GM23338 (cell line): ENCODE measurements at places on chromosomes 1 and 21.
A peak's percentile ranks its signal among the peaks of the same experiment; 100 is the strongest.

DNA sequence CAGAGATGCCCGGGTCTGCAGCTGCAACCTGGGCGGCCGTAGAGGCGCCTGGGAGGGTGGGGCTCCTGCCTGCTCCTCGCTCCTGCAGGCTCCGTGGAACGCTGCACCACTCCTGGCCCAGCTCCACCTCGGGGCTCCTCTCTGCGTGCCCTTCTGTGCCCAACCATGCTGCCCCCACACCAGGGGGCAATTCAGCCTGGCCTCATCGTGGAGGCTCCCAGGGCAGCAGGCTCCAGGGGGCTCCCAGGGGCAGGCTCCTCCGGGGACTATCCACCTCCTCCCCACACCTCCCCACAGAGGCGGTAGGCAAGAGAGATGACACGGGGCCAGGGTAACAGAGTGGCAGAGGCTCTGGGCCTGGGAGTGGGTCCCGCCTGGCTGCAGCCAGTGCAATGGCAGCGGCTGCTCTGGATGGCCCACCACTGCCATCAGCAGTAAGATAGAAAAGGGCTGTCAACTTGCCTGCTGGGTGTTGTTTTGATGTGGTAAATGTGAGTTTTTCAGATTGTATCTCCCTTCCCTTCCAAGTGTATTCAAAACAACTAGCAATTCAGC, 22.4 kb upstream of the LRRC8C start:
- no peak for DNase-seq

DNA sequence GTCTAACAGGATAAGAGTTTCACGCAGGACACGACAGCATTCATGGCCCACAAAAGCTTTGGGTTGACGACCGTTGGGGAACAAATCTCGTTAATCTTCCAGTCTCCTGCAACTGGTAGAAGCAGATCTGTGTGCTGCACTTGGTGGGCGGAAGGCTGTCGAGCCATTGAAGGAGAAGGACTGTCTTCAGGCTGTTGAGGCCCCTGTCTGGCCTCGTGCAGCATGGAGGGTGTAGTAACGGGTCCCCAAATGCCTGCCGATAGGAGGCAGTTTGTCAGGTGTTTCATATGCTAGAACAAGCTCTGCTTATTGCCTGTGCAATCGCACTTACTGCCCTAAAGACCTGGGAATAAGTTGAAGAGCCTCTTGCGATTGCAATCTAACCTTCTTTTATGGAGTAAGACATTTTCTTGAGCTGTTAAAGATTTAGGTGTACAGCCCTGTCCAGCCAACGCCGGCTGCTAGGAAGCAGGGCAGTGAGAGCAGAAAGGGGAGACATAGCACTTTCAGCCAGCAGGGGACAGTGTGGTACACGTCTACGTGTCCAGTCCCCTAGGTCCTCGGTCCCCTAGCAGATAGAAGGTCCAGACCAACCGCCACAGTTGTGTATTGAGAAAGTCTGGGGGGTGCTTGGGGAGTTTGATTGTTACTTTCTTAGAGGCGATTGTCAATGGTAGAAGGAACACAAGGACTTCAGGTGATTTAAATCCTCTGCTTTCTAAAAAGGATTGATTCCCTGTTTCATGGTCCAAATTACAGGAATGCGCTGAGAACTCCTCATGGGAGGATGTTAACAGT, 102.3 kb upstream of the TMPRSS2 start:
- peak; percentile 87 for DNase-seq

GRCh38 chr1:236209185-236209584, 66.8 kb downstream of the GPR137B start:
- no peak for DNase-seq

DNA sequence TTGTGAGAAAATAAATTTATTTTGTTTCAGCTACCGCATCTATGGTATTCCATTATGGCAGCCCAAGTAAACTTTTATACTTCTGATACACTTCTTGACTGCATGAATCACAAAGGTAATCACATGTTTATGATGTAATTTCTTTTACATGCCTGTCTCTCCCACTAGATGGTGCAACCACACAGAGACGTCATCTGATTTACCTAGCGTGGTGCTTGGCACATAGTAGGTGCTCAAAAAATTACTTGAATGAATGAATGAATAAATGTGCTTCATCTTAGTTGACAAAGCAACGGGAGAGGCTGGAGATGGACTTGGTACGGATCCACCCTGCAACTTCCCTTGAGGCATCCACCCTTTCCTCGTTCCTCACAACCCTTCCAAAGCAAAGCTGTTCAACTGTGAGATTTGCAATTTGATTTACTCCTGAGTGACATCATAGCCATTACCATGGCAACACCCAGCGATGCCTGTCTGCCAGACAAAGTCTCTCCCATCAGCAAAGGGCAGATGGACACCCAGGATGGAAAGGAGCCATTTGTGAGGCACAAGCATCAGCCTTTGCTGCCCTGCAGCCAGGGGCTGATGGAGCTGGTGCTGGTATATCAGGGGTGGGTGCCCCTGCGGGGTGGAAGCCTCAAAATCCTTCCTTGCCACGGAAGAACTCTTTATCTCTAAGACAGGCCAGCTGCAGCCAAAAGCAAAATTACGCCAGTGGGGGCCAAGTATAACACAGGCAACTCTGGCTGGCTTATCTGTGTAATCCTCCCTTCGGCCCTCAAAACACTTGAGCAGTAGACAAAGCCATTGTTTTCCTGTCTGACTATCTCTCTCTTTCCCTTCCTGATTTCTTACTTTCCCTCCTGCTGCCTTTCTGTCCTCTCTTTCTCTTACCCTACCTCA, 18.9 kb upstream of the VWA5B1 start:
- DNase-seq = no peak

DNA sequence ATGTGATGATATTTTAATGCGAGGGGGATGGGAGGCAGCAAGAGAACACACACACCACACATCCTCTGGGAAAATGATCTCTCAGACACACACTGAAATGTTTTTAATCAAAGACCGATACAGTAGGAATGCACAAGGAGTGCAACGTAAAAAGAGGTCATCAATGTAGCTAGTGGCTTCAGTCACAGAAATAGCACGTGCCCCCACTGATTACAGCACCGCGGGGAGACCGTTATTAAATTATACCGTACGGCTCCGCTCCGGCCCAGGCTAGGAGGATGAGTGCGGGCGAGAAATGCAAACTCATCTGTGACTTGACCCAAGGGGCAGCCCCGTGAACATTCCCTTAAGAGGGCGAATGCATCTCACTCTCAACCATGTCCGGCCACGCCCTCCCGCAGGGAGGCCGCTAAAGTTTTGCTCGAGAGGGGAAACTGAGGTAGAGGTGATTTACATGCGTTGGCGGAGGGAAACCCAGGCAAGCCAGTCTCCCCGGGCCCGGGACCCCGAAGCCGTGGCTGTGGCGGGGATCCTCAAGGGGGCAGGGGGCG, 552 bp downstream of the UBR4 start:
- peak; percentile 82 for DNase-seq

- DNase-seq = no peak
Observed at GRCh38 chr1:14482784-14483450, 115.6 kb upstream of the KAZN start.

- no peak for DNase-seq
Observed at GRCh38 chr1:160718210-160718609, 6.6 kb upstream of the CD48 start.

- peak; percentile 69 for DNase-seq
Observed at GRCh38 chr21:33063907-33064622, 5.9 kb upstream of the OLIG1 start.

- no peak for DNase-seq
Observed at GRCh38 chr1:95578462-95578861, 344.5 kb downstream of the RWDD3 start.

- no peak for DNase-seq
Observed at GRCh38 chr1:185741551-185741950, 7.4 kb downstream of the HMCN1 start.

DNA sequence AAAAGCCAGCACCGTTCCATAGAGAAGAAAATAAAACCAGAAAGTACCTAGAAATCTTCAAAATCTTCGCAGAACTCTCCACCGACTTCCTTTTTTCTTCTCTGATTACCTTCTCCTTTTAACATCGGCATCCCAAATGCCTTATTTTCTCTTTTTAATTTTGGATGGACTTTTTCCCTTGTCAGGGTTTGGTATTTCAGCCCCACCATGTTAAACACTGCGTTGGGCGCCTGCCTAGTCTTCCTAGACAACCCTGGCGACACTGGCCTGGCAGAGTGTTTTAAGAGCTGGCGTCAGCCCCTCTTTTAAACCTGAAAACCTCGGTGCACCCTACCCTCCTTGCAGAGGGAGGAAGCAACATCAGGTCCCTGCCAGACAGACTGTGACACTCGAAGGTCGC, 66.0 kb upstream of the EFHD2 start:
- DNase-seq = peak; percentile 47

DNA sequence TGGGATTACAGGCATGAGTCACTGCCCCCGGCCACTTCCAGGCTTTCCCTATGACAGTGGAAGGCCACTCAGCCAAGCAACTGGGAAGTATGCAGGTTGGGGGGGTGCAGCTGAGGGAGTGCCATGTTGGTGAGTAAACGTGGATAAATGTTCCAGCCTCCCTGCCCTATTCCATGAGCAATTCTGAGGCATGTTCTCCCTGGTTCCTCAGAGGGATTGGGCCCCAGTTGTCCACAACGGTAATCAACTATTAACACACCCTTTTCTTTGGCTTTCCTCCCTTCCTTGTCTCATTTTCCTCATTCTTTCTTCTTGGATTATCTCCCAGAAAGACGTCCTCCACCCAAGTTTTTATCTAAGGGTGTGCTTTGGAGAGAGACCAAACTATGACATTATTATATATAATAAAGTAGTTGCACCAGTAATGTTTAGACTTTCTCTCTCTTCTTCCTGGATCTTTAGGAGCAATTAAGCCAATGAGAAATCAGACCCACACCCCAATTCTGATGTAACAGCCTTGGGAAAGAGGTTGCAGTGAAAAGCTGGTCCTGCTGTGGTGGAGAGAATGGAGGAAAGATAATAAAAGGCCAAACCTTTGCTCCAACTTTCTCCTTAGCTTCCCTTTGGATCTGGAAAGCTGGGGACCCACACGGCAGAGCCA, 6.8 kb upstream of the SLAMF9 start:
- DNase-seq = no peak

DNA sequence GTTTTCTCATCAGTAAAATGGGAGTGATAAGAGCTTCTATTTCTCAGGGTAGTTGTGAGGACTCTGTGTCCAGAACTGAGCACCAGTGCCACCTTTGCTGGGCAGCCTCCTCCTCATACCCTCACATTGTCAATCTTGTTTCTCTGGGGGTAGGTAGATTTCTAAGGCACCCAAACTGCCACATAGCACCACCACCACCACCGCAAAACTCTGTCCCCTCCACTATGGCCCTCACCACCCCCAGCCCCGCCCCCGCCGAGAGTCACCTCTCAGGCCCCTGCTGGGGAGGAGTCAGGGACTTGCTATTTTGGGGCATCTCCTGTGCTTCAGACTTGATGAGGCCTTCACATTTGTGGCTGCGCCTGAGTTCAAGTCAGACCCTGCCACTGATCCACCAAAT, 549.2 kb downstream of the PTPRU start:
- no peak for DNase-seq

DNA sequence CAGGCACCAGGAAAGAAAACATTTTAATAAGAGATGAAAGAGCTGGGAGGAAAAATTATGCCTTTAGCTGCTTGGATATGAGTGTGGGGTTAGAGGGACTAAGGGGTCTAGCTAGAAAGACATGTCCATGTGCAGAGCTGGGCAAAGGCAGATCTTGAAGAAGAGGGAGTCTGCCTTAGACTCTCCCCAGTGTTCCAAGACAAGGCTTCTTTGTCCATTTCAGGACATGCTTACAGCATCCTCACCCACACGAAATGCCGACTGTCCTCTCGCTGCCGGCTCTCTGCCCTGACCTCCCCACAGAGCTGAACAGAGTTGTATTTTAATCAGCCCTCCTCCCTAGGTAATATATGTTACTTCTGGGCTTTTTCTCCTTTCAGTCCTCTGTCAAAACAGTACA, 100.7 kb upstream of the ATP1B1 start:
- DNase-seq = no peak

- DNase-seq = peak; percentile 91
Observed at GRCh38 chr1:109959974-109960744, 24.4 kb upstream of the AHCYL1 start.

DNA sequence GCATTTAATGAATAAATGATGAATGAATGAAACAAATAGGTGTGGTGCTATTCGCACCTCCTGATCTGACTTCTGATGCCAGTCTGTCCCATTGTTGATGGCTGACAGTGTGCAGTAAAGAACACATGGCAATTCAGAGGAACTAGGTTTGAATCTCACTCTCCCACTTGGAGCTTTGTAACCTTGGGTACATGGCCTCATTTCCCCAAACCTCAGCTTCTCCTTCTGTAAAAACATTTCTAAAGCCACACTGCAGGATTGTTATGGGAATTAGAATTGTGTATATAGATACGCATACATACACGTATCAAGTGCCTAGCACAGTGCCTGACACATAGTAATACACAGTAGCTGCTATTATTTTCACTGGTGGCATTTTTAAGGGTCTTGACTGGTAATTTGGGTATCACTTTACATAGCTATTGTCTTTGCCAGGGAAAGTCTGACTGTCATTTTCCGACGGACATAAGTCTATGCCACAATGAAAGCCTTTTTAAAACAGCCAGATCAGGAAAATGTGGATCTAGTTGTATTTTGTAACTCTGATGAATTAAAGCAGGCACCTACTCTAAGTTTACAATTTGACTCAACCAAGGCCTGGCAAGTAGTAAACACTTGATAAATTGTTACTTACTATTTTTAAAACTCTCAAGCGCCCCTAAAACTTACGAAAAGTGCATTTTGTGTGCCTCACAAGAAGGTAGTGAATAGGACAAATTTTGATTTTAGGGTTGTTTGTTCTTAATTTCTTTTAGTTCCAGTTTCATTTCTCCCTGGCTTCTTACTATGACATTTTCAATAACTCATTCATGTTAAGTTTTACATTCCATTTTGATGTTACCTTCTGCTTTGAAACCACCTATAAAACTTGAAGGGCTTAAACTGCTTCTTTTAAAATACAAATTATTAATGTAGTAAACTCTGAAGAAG, 164.4 kb downstream of the SDCCAG8 start:
- no peak for DNase-seq

GRCh38 chr21:43691801-43692200, 27.1 kb upstream of the PDXK start:
- DNase-seq = no peak

GRCh38 chr1:2786329-2787162, 14.9 kb downstream of the TTC34 start:
- DNase-seq = peak; percentile 78

- no peak for DNase-seq
Observed at GRCh38 chr1:96464522-96464921, 257.1 kb upstream of the PTBP2 start.
